ENCODE measurements at places on chromosomes 16 and 17. TPM values are rescaled to one million over a fixed set of nuclear protein-coding genes. Genes with fewer than 3 reads are reported as not detected.

DNA sequence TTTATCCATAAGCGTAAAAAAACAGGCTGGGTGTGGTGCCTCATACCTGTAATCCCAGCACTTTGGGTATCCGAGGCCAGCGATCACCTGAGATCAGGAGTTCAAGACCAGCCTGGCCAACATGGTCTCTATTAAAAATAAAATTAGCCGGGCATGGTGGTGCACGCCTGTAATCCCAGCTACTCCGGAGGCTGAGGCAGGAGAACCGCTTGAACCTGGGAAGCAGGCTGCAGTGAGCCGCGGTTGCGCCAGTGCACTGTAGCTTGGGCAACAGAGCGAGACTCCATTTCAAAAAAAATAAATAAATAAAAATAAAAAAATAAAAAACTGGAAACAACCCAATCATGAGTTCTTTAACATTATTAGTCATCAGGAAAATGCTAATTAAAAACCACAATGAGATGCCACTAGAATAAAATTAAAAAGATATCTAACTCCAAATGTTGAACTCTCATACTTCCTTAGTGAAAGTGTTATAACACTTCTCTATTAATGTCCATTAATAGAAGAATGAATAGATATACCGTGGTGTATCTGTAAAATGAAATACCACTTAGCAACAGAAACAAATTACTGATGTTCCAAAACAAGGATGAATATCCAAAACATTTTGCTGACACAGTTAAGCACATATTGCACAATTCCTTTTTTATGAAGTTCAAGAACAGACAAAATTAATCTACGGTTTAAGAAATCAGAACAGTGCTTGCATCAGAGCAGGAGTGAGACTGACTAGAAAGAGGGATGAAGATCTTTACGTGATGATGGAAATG, 13.1 kb downstream of the MPHOSPH6 start:
- no peak for DNase-seq

- no peak for DNase-seq
These were observed 19.7 kb upstream of the TEX2 start for GRCh38 chr17:64282753-64283080.

DNA sequence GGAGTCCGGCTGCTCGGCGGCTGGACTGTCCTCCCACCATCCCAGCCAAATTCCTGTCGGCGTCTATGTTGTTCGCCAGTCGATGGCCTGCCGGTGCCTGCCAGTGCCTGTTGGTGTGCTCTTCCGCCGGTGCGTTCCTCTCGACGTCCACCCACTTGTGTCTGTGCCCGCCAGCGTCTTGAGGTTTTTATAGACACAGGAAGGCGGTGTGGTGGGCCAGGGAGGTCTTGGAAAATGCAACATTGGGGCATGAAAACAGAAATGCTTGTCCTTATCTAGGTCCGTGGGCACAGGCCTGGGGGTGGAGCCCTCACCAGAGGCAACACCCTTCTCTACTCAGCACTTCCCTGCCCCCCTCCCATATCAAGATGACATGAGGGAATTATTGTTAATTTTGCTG, 167.8 kb downstream of the IRF8 start:
- DNase-seq: no peak

GRCh38 chr16:64437706-64438324, 684.0 kb downstream of the CDH11 start:
- no peak for DNase-seq

DNA sequence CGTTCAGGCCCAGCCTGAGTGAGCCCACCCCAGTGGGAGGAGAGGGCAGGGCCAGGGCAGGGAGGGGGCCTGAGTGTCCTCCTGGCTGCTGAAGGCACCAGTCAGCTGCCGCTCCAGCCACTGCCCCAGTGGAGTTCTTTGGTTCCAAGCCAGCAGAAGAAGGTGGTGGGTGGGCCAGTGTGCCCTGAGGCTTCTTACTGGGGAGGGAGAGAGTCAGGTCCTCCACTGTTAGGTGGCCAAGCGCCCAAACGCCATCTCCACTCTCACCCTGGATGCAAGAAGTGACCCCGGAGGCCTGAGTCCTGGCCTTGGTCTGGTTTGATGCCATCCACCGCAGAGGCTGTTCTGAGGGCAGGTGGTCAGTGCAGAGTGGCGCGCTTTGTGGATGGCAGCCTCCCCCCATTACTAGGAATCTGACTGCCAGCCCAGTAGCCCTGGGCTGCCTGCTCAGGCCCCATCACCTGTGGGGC, 2.2 kb downstream of the RNF213 start:
- no peak for DNase-seq

Gene NTN1
- 0.31 TPM for total RNA-seq

Measured in activated naive CD4-positive, alpha-beta T cell treated with anti-CD3 and anti-CD28 coated beads for 36 hours (primary cell).